T-helper 2 cell (primary cell): ENCODE measurements at places on chromosomes 5 and 9.

DNA sequence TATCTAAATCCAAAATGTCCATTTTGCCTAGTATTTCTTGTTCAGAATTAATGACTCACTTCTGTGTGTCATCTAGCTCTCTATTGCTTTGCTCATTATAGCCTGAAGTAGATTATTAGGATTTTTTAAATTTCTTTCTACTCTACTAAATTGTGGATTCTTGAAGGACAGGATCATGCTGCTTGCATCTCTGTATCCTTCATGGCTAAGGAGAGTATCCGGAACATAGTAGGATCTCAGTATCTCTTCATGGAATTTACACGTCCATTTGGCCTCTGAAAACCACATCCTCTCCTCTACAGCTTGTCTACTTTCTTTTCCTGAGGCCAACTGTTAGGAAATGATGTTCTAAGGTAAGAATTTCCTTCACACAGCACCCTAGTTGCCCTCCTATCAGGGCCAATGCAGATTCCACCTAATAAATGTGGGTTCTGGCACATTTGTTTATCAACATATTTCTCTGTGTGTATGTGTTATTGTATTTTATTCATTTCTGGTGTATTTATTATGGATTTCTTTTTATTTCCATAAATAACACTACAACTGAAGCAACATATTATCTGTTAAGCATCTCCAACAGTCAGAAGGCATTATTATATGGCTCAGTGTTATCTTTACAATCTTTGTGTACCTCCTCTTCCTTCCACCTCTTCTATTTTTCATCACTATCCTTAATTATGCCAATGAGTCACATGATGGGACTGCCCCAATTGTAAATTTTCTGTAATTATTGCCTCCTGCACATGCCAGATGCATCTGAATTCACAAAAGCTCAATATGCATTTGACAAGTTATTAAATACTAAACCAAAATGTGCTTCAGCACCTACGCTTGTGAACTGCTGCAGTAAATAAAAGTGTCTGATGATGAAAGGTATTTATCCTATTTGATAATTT is 557.8 kb upstream of the TLE4 start:
- no peak for DNase-seq

- no peak for DNase-seq
Observed at GRCh38 chr9:108766626-108767161, 89.1 kb downstream of the ACTL7B start.

GRCh38 chr5:151107084-151107483 is 26.2 kb upstream of the TNIP1 start:
- DNase-seq, result no peak

- DNase-seq, result no peak
Observed at GRCh38 chr9:107443786-107444185, 45.8 kb downstream of the KLF4 start.

GRCh38 chr5:124742983-124743601 is 3.3 kb downstream of the ZNF608 start:
- no peak for DNase-seq

GRCh38 chr9:22257026-22257816 is 189.4 kb upstream of the DMRTA1 start:
- no peak for DNase-seq

DNA sequence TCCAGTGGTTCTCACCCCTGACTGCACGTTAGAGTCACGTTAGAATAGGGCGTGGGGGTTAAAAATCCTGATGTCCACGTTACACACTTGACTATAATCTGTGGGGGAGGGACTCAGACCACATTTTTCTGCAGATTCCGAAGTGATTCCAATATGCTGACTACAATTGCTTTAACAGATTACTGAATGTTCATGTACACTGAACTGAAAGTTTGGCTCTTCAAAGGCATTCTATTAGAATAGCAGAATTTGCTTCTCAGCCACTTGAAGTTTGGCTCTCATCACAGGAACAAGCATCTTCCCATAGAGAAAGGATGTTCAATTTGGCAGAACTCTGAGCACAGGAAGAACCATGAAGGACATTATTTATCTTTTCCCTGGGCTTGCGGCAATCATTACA is 84.5 kb downstream of the HAPLN1 start:
- no peak for DNase-seq

DNA sequence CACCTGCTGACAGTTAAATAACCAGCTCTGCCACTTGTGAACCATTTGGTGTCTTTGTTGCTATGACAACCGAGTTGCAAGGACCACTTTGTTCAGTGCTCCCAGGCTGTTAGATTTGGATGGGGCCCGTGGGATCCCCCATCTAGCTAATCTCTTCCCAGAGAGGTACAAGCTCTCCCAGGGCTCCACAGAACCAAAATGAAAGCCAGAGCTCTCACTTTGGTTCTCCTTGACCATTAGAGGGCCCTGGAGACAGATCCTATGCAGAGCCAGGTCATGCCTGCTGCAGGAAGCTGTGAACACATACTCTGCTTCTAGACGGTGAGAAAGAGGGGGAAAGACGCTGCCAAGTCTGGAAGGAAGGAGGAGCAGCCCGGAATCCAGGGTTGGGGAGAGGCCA is 224.6 kb downstream of the GABBR2 start:
- no peak for DNase-seq

GRCh38 chr9:114048533-114049415 is 29.3 kb downstream of the AMBP start:
- no peak for DNase-seq

GRCh38 chr5:5288201-5288600 is 134.3 kb upstream of the ICE1 start:
- no peak for DNase-seq

DNA sequence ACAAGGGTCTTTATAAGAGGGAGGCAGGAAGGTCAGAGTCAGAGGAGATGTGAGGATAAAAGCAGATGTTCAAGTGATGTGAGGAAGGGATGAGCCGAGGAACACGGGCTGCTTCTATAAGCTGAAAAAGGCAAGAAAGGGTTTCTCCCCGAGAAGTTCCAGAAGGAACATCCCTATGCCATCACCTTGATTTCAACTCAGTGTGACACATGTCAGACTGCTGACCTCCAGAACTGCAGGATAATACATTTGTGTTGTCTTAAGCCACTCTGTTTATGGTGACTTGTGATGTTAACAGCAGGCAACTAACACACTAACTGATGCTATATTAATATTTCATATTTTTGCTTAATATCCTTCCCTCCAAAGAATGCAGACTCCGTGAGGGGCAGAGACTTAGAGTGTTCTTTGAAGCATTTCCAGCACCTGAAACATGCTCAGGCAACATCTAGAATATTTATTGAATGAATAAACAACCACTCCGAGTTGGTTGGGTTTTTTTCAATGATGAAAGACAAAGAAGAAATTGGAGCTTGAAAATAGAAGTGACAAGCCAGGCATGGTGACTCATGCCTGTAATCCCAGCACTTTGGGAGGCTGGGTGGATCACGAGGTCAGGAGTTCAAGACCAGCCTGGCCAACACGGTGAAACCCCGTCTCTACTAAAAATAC is 77.6 kb upstream of the ADRA1B start:
- no peak for DNase-seq

- DNase-seq, result no peak
Observed at GRCh38 chr5:179205277-179205676, 140.0 kb downstream of the ADAMTS2 start.

GRCh38 chr9:112299514-112299913 is 33.9 kb downstream of the PTBP3 start:
- DNase-seq, result no peak

GRCh38 chr5:162796507-162796906 is 640.9 kb upstream of the CCNG1 start:
- no peak for DNase-seq

DNA sequence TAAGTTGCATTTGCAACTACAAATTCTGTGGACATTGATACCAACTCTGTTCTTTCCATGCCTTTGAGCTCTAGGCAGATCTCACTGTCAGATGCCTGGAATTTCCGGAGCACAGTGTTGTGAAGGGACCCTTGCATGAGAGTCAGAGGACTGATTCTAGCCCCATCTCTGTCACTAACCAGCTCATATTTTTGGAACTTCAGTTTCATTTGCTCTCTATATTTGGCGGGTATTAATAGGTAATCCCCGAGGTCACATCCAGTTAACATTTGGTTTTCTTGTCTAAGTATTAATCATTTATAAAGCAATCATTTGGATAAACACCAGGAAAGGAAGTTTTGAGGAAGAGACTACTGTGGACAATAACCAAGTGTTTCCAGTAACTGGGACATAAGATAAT is 115.7 kb downstream of the MAN2A1 start:
- no peak for DNase-seq

GRCh38 chr9:126902210-126902609 is 12.4 kb upstream of the RALGPS1 start:
- no peak for DNase-seq

DNA sequence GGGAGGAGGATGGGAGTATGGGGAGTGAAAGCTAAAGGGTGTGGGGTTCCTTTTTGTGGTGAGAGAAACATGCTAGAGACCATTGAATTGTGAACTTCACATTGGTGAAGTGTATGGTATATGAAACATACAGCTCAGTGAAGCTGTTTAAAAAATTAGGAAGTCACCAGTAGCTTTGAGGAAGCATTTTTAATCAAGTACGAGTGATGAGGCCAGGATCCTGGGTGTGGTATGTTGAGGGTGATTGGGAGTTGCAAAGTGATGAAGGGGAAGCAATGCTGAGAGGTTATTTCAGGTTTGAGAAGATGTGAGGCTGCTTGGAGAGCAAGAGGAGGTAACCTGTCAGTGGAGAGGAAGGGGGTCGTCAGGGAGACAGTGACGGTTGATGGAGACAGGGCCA is 22.7 kb upstream of the CLK4 start:
- DNase-seq, result no peak

DNA sequence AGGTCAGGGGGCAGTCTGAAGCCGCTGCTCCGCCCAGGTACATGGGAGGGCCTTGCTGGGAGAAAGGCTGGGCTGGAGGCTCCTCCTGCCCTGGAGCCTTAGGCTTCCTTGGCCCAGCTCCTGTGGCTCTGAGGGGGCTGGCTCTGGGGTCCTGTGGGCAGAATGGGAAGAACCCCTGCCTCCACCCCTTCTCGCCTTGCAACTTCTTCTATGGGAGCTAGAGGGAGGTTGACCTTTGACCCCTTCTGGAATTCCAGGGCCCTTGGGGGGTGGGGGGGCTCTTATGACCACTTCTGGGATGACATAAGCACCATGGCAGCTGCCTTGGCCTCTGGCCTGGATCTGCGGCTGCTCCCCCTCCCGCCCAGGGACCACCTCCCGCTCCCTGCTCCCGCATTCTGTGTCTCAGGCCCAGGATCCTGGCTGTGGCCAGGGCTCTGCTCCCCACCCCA is 32.2 kb downstream of the IER5L start:
- DNase-seq, result no peak

DNA sequence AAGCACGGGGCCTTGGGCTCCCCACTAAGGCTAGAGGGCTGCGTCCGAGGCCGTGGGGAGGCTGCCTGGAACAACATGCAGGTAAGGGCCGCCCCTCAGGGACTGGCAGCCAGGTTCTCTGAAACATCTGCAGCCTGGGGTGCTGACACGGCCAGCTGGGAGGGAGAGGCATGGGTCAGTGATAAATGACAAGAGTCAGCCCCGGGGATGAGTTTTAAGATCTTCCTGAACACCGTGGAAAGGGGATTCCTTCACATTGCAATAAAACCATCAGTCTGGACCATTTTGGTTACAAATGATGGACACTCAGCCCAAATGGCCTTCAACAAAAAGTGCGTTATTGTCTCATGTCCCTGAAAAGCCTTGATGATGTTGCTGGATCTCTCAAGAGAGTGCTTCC is 32.9 kb upstream of the SAP30L start:
- DNase-seq, result no peak

DNA sequence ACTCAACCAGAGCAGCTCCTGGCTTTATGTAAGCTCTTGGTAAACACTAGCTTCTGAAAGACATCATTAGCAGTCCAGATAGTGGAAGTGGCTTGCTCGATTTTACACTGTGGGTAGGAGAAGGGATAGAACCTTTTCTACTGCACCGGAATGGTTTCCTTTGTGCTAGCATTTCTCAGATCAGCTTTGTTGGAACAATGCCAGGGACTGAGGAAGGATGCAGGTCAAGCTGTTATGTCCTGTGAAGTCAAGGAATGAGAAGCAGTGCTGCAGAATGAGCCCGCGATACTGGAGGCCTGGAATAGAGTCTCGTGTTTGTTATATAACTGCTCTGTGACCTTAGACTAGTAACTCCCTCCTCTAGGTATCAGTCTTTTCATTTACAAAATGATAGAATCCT is 233.6 kb downstream of the GABRB2 start:
- DNase-seq, result no peak

DNA sequence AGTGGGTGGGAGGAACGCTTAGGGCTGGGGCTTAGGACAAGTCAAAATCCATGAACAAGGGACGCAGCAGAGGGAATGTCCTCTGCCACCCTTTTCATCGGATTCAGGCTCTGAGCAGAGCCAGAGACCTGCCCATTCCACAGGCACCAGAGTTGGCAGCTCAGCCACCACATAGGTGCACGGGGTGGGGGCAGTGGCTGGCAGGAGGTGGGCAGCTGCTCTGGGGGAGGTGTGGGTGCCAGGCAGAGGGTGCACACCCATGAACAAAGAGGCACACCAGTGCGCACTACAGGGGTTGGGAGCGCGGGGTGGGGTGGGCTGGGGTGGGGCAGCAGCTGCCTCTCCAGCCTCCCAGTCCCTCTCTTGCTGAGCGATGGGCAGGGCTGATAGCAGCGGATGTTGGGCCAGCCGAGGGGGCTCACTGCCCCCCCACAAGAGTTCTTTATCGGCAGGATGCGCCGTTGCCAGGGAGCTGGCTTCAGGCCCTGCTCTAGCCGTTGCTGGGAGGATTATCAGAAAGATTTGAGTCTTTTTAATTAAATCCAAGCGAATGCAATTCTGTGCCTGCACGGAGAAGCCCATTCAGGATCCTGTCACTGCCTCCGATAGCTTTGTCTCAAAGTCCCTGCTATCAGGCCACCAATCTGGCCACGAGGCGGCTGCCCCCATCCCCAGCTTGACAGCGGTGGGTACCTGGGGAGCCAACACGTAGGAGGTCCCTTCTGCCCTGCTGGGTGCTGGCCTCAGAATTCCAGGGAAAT is 64.3 kb upstream of the LMX1B start:
- no peak for DNase-seq

DNA sequence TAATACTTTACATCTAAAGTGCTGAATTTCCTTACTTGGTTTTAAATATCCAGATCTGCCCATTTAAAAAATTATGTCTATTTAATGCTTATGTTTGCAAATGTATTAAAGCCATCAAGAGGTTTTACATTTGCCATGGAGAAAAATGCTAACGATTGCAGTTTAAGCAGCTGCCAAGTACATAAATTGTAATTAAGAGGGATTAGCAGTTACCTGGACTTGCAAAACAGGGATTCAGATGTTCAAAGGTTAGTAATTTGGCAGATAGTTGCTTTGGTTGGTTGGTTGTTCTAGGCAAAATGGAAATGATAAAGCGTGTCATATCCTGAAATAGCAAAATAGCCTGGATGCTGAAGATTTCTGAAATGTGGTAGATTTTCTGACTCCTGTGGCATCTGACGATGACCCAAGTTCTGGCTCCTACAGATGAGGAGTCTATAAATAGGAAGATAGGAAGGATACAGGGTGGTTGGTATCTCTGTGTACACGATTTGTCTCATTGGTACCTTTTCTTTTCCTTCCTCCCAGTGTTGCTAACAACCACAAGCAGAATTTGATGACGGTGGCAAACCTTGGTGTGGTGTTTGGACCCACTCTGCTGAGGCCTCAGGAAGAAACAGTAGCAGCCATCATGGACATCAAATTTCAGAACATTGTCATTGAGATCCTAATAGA is 282.9 kb downstream of the NR3C1 start:
- DNase-seq, result no peak

GRCh38 chr9:105667867-105668266 is 5.6 kb downstream of the TAL2 start:
- no peak for DNase-seq
